Stimulated activated CD8-positive, alpha-beta memory T cell treated with anti-CD3 and anti-CD28 coated beads, Interleukin-15, amount 100 ng/mL, for 4 hours (primary cell): ENCODE measurements at places on chromosomes 5 and 9.

DNA sequence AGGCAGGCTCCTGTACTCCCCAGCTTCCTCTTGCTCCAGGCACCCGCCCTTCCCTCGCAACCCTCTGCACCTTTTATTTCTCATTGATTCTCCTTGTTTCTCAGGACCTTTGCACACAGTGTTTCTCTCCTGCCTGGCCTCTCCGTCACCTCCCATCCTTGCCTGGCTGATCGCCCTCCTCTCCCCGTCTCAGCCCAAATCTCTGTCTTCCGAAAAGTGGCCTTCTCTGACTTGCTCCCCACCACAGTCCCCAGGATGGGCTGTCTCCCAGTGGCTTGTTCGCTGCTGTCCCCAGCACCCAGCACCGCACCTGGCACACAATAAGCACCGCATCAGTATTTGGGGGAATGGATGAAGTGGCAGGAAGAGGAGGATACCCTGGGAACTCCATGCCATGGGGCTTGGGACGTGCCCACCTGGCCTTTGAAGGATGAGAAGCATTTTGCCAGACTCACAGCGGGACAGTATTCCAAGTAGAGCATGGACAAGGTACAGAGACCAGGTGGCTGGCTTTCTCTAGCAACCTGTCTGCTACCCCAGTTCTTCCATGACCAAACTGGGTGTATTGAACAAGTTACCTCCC is 62.5 kb downstream of the LMX1B start:
- no peak for DNase-seq

DNA sequence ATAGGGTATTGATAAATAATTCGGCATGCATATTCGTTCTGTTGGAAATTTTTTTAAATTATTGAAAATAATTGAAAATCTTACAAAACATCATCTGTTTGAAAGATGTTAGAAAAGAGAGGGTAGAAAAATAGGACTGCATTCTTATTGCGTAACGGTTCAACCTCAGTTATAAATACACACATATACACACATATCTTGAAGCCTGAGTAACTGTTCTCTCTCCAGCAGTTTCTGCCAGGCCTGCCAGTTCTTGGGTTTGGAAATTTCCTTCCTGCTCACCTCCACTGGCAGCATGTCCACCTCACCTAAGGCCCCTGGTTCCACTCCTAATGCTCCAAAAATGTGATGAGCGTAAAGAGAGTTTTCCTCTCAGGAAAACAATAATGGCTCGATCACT is 9.1 kb downstream of the SPATA31E1 start:
- no peak for DNase-seq

DNA sequence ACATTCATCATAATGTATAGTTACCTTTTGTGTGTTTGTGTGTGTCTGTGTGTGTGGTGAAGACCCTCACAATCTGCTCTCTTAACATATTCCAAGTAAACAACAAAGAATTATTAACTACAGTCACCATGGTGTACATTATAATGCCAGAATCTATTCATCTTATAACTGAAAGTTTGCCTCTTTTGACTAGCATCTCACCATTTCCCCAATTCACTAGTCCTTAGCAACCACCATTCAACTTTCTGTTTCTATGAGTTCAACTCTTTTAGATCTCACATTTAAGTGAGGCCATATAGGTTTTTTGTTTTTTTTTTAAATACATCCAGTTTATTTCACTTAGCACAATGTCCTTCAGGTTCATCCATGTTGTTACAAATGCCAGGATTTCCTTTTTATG is 83.6 kb downstream of the SMC2 start:
- no peak for DNase-seq

- DNase-seq, result peak; percentile 2
Measured at GRCh38 chr9:133238272-133238850, 29.3 kb upstream of the OBP2B start.

DNA sequence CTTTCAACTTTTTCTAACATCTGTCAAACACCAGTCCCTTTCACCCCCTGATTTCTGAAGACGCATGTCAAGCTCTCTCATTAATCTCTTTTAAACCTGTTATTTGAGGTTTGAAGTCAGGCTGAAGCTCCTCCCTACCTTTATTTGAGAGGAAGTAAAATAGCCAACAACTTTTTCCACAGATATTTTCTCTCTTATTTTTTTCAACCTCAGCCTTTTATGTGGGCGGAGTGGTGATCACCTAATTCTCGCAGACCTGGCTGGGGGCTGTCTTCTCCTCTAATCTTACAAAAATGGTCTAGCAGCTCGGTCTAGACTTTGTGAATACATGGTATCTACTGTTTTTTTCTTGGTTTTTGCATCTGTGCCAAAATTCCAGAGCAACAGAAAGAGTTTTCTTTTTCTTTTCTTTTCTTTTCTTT is 395.7 kb upstream of the ACTBL2 start:
- no peak for DNase-seq

DNA sequence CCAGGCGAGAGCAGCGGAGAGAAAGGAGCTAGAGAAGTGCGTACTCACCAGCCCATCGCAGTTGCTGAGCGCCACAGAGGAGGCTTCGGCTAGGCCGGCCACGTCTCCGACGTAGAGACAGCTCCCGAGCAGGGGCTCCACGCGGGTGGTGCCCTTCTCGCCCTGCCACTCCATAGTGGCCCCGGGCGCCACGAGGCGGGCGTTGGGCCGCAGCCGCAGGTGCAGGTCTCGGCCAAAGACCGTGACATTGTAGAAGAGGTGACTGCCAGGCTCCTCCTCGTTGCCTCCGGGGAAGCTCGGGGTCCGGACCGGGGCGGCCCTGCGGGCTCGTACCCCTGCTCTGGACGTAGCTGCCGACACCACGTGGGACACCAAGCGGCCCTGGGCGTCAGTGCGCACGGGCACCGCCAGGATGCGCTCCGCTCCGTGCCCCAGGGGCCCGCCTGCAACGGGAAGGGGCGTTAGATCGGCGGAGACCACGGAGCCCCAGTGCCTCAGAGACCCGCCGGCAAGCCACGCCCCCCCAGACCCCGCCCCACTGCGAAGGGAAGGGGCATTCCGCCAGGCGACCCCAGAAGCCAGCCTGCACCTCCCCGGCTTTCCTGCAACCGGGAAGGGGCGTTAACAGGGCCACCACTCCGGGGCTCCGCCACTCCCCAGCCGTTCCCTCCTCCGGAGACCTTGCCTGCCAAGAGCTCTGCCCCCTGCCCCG is 1.4 kb downstream of the ADAMTS2 start:
- DNase-seq, result no peak

DNA sequence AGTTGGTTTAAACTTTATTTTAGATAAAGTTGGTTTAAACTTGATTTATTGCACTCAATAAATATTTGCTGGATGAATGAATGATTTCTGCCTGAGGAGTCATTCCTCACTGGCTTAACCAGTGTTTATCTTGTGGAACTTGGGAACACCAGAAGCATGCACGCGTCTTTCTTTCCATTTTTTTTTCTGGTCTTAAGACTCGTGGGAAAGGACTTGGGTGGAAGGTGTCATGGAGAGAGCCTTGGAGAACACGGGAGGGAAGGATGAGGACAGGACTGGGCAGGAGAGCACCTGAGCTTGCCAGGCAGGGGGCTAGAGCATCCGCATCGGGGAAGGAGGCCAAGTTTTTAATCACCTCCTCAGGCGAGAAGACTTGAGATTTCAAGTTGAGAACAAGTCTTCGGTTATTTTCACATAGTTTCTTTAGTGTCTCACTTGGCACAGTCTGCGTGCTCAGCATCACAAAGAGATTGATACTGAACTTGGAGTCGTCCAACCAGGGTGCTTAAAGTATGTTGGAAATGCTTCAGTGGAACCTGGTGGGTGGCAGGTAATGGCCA is 144.2 kb downstream of the PDZD2 start:
- no peak for DNase-seq

- no peak for DNase-seq
Measured at GRCh38 chr5:126452477-126452876, 29.3 kb downstream of the GRAMD2B start.

- no peak for DNase-seq
Measured at GRCh38 chr5:116912221-116912620, 337.6 kb upstream of the SEMA6A start.

DNA sequence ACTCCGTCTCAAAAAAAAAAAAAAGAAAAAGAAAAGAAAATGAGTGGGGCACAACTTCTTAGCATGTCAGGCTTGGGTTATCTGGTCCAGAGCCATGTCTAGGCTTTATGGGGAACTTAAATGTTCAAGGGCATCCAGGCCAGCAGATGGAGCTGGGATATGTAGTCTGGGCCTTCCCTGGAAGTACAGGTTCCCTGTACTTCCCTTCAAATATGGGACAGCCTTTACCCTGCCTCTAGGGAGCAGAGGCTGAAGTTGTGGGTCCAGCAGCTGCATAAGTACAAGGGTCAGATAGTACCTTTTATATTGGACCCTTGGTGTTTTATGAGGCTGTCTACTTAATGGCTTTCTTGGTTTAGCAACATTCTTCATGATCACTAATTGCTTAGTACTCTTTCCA is 42.1 kb downstream of the FAF2 start:
- no peak for DNase-seq

- DNase-seq, result no peak
Measured at GRCh38 chr9:120043448-120043847, 536.5 kb downstream of the CDK5RAP2 start.

DNA sequence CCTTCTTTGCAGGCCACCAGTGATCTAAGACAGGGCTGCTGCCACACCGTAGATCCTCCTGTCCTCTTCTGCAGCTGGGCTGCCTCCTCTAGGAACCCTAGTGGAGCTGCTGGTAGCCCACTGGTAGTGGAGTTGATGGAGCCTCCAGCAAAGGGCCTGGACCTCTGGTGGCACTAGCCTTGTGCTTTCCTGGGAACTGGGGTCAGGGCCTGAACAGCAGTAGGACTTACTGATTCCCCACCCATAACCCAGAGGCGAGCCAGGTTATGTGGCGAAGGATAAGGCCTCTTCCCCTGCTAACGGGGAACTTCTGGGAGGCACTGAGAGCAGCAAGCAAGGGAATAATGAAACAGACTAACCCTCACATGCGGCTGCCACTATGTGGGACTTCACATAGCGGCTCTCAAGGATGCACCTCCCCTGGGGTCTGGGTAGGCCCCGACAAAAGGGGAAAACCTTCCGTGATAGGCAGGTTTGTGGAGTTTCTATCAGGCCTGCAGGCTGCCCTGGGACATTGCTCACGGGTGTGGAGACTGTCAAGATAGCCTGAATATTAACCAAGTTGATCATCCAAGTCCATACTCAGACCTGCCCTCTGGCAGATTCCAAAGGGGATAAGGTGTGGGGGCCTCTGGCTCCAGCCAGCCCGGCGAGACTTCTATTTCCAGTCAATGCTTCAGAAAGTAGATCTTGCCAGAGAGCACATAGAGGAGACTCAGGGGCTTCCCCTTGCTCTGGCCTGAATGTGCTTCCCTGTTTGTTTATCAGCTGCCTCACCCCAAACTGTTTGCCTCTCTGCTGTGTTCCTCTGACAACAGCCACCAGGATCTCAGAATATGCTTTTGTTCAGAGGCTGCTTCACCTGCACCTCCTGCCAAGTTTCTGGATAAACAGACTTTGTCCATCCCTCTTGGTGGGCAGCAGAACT is 7.4 kb downstream of the SLC22A4 start:
- no peak for DNase-seq

- no peak for DNase-seq
Measured at GRCh38 chr5:14816999-14817761, 54.4 kb downstream of the ANKH start.

DNA sequence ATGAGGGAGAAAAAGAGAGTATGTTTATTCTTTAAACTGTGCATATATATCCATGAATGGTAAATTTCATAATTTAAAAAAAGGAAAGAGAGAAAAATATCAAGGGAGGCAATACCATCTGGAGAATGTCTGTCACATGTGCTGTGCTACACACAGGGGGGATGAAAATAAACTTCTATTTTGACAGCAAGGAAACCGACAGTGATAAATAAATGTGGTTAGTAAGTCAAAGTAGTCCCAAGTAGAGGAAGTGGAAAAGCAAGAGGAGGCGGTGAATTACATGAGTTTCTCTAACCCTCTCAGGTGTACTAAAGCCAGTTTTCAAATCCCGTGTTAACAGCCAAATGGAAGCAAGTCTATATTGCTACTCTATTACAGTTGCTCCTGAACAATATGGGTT is 83.3 kb downstream of the ICE1 start:
- DNase-seq, result no peak

DNA sequence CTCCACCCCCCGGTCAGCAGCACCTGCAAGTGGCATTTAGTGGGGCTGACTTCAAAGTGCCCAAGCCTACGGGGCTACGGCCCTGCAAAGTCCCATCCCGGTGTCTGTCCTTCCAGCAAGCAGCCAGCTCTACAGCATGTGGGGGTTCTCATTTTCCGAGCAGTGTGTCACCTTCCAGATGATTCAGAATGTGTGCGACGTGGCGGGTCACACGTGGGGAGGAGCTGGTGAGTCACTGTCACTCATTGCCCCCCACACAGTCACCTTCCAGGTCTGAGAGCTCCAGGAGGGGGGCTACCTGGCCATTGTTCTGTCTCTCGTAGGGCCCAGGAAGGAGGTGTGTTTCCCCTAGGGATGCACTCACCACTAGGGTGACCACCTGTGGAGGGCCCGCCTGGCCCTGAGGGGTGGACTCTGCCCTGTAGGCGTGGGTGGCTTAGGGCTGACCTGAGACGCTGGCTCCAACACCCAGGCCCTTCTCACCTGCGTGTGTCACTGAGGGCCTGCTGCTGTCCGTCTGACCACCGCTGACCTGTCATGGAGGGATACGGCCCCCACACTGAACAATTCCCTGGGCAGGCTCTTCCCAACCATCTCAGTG is 70.2 kb downstream of the SEMA4D start:
- peak; percentile 76 for DNase-seq

- no peak for DNase-seq
Measured at GRCh38 chr5:159527546-159528254, 197.4 kb upstream of the IL12B start.

GRCh38 chr5:149694007-149694406 is 36.1 kb upstream of the PPARGC1B start:
- DNase-seq, result no peak

DNA sequence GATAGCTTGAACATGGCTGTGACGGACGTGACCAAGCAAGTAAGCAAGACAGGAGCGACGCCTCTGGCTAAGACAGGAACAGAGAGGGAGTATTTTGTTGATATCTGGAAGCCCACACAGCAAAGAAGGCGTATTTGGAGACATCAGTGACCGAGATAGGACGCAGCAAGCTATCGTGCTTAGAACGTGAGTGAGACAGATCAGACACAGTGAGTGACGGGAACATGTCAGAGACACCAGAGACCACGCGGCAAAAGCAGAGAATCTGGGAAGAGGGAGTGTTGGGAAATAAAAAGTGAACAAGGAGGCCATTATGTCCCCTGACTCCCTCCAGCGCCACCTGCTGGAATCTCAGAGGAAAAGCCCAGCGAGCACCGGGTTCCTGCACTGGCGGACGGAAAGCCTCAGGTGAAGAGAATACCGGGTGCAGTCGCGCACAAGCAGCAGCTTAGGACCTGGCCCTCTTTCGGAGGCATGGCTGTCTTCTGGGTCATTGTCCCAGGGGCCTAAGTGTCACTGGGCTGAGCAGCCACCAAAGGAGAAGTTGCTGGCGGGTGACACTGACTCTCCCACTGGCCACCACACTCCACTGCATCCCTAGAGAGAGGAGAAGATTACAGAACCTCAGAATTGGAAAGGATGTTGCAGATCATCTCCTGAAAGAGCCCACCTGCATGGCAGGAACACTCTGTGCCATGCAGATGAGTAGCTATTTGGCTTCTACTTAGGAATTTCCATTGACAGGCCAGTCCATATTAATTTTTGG is 99.1 kb downstream of the FBXO38 start:
- peak; percentile 9 for DNase-seq
